Activated CD4-positive, alpha-beta T cell treated with anti-CD3 and anti-CD28 coated beads, Interleukin-2, amount 50 U/mL, for 24 hours (primary cell): ENCODE measurements at places on chromosomes 3 and 15.

- no peak for DNase-seq
Observed at GRCh38 chr15:79067969-79068368, 22.6 kb downstream of the RASGRF1 start.

- no peak for DNase-seq
Observed at GRCh38 chr3:99066863-99067262, 165.4 kb upstream of the DCBLD2 start.

GRCh38 chr3:116280130-116280740, 165.1 kb downstream of the LSAMP start:
- DNase-seq, result no peak

DNA sequence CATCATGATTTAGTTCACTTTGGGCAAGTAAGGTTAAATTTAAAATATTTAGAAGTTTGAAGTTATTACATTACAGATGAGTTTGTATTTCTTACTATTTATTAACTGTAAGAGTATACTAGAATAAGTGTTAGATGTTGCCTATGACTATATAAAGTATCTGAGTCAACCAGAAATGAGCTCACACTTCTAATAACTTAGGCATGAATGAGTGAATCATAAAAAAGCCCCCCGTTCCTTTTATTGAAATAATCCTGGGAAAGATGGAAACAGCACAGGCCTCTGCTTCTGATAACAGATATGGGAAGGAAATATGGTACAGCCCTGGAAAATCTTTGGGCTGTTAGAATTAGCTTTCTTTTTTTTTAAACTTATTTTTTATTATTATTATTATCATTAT, 66.6 kb upstream of the TGFBR2 start:
- DNase-seq, result no peak

DNA sequence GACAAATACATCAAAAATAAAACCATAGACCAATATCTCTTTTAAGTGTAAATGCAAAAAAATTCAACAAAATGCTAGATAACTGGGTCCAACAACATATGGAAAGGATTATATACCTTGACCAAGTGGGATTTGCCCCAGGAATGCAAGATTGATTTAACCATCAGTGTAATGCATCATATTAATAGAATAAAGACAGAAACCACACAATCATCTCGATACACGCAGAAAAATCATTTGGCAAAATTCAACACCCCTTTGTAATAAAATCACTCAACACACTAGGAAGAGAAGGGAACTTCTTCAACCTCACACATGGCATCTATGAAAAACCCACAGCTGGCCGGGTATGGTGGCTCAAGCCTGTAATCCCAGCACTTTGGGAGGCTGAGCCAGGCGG, 19.5 kb downstream of the GREM1 start:
- DNase-seq, result no peak

GRCh38 chr3:112813723-112814171, 32.9 kb downstream of the CD200R1L start:
- DNase-seq, result no peak

DNA sequence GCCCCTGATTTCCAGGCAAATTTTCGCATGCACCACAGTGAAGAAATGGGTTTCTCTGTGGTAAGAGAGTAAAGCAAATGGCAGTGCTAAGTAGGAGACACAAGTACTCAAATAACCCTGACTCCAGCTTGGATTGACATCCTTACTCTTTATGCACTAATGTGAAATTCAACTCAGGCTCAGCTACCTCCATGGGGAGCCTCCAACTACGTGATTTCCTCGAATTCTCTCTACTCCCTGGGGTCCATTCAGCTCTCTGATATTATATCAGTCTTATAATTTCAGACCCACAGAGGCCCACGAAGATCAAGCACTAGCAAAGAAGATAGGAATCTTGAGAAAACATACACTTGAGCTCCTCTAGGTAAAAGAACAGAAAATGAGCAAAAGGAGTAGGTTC, 407.6 kb upstream of the CCDC54 start:
- no peak for DNase-seq

DNA sequence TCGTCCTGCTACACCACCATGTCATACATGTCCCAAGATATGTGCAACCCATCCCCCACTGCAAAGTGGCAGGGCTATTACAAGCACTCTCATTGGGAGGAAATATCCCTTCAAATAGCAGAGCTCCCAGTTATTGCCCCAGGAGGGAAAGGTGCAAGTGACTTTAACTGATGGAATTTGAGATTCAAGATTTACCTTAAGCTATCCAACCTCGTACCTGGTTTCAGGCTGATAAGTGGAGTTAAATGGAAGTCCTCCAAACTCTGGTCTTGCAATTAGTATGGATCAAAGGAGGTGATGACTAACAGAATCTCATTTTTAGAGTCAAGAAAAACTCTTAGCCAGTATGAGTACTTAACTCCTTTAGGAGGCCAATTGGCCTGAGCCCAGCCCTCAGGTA, 2.1 kb downstream of the SLCO2A1 start:
- no peak for DNase-seq

DNA sequence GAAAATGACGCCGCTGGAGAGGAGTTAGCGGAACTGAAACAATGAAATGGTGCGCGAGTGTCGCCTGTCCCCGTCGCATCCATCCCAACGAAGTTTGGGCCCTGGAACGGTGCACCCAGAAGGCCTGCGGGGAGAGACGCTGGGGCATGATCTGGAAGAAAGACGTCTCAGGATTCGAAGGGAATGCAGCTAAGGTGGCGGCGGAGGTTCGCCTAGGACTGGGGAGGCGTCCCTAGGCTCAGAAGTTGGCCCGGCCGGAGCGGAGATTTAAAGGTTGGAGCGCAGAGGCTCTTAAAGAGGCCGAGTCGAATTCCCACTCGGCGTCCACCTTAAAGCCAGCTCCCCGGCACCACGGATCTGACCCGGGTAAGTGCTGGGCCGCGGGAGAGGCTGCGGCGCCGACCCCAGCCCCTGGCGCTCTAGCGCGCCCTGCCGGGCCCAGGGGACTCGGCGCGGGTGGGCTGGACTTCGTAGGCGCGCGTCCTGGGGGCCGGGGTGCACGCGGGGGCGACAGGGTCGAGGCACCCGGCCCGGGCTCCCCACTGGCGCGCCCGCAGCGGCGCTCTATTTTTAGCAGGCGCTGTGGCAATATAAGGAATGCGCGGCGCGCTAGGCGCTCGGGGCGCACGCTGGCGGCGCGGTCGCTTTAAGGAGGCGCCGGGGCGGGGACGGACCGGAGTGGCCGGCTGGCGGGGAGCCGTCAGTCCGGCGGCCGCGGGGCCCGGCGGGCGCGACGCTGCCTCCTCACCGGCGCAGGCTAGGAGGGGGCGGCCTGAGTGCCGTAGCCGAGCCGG, at the start of gene MRAS:
Gene MRAS, plus strand, starts transcription at position 620 of the 794 bp plus-strand sequence. CDS start 24,305 bp downstream, outside the sequence.
- peak; percentile 2 for DNase-seq

DNA sequence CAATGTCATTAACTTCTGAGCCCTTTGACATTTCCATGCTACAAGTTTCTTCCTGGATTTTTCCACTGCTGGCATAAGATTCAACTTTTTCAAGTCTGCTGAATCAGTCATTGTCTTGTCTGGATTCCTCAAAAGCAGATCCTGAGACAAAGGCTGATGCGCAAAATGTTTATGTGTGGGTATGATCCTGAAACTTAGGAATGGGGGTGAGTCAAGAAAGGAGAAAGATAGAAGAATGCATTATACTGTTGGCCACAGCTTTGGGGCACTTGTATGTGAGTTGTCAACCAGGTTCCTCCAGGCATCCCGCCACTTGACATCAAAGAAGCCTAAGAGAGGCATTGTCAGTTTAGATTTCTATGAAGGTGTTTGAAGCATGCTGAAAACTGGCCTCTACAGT, 50.4 kb downstream of the FOXB1 start:
- DNase-seq, result no peak

DNA sequence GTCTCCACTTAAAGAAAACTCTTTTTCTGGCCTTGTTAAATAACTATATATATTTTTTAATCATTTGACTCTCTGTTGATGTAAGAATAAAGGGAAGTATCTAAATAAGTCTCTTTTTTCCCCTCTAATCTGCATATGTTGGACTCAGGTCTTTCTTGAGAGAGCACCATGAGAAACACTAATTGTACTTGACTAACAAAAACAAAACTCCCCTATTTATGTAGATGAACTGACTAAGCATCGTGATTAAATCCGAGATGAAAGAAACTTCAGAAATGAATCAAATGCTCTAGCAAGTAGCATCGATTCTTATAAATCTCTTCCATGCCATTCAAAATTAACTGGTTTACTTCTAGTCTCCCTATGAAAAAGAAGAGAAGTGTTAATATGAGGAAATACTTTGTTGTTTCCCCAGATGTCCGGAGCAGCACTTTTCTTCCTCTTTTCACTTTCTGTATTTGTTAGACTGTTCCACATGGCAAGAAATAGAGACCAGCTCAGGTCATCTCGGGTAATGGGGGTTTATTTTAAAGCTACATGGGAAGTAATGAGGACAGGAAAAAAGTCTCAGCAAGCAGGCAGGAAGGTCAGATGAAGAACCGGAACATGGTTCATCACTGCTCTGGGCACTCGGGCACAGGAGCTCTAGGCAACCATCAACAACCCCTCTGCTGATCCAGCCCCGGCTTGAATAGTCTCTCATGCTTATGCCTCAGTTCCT, 288.3 kb downstream of the CNTN6 start:
- no peak for DNase-seq

DNA sequence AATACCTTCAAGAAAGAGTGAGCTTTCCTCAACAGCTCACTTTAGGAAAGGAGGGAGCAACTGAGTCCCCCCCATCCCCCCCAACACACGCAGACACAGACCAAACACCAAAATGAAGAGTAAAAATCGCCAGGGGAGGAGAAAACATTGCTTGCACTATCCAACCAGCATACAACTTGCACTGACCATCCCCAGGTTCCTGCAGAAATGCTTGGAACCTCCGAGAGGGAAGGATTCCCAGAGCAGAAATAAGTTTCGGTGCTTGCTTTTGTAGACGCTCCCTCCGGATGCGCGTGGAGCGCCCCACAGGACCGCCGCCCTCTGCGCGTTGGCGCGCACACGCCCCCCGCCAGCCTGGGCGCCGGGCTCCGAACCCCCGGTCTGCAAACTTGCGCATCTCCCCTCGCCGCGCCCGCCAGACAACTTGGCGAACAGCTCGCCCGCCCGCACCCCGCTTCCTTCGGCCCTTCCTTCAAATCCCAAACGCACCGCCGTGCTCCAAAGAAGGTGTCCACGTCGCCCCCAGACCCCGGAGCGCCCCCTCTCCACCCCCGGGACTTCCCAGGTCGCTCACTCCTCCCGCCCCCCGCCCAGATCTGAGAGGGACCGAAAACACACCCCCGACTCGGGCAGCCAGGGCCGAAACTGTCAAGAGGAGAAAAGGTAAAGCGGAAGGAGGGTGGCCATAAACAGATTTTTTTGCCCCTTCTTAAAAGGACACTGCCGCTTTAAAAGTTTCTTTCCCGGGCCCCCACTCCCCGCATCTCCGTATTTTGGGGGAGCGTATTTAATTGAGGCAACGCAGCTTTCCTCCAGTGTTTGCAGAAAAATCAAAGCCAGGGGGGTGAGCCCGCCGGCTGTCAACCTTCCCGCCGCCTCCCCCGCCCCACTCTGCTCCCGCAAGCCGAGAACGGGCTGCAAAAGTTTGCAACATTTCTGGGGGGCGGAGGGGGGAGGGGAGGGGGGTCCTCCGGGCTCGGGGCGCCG, 859 bp downstream of the RORA start:
- DNase-seq, result no peak

DNA sequence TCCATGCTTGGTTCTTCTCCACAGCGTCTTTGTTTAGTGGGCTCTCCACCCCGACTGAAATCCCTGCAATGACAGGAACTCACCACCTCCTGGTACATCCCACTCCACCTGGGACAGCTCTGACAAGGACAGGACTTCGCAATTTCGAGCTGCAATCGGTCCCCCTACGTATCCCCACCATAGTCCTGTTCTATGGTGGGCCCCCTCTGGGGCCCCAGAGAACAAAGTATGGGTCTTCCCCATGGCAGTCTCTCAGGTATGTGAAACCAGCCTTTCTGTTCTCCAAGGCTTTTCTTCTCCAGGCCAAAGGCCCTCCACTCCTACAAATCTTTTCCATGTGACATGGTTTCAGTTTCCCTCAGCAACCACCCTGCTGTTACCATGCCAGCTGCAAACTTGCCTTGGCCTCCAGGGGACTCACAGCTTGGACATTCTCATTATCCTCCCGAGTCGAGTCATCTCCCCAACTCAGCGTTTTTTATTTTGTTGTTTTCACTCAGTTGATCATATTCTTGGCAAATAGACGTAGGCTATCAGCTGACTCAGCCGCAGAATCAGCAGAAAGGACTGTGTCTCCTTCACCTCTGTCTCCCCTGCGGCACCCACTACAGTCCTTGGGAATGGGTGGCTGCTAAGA, 233.3 kb downstream of the OPA1 start:
- no peak for DNase-seq

DNA sequence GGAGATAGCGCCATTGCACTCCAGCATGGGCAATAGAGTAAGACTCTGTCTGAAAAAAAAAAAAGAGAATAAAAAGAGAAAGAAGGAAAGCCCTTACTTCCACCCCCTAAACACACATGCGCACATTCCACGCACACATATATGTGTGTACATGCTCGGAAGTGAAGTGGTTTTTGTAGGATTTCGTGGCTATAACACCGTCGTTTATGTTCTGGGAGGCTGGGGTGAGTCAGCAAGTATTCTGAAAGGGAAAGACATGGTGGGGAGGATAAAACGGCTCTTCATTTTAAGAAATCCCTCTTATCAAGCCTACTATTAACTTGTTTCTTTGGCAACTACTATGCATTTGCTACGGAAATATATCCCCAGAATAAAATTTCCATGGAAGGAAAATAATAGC, 422.8 kb upstream of the TBL1XR1 start:
- no peak for DNase-seq

GRCh38 chr3:124364317-124365020, 365.8 kb upstream of the UMPS start:
- no peak for DNase-seq

DNA sequence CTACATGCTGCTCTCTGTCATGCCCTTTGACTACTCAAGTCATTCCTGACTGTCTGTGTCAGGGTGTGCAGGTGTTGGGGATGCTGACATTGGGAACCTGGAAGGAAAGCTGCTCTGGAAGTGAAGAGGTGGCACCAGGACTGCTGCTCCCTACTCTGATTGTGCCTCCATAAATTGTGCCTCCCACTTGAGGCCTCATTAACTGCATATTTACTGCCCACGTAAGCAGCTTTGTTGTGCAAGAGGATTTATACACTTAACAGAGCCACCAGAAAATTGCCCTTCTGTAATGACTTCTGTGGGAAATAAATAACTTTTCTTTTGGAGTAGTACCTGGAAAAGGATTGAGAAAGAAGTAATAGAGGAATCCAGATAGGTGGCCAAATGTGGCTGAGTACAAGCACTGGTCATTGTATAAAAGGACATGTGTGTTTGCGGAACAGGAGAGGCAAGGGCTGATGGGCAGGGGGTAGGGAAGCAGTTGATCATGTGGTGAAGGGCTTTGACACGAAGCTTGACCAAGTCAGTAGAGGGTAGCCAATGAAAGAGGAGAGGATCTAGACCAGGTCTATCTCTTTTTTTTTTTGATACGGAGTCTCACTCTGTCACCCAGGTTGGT, 24.8 kb downstream of the IL20RB start:
- DNase-seq, result no peak

DNA sequence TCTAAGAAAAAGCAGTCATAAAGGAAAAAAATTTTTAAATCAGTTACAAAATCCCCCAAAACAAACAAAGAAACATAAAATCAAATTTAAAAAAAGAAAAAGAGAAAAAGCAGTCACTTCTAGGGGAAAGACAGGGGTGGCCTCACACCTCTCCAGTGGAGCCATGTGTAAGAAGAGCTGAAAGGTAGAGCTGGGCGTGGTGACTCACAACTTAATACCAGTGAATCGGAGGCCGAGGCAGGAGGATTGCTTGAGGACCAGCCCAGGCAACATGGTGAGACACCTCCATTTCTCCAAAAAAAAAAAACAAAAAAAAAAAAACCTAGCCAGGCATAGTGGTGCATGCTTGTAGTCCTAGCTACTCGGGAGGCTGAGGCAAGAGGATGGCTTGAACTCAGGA, 14.7 kb downstream of the MESD start:
- no peak for DNase-seq
